ENCODE measurements at places on chromosomes 7 and 10.

DNA sequence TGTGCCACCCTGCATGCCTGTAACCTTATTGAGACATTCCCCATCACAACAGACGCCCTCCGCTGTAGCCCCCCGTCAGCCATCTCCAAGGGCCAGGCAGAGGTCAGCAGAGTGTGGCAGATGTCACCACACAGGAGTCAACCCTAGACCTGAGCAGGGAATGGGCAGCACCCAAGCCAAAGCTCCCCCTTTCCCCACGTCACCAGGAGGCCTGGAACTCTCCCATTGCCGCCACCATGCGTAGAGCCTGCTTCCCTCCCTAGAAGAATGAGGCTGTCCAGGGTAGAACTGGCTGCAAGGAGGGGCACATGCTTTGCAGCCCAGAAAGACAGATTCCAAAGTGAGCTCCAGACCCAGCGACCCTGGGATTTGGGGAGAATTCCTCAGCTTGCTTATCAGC is 342.9 kb downstream of the TNS3 start:
- no peak for DNase-seq

- DNase-seq, result no peak
Measured at GRCh38 chr10:97596101-97597082, 6.9 kb downstream of the C10orf62 start.

- no peak for DNase-seq
Measured at GRCh38 chr10:53331460-53331859, 558.9 kb upstream of the MBL2 start.

GRCh38 chr7:80147543-80148391 is 13.1 kb downstream of the GNAI1 start:
- DNase-seq, result no peak

DNA sequence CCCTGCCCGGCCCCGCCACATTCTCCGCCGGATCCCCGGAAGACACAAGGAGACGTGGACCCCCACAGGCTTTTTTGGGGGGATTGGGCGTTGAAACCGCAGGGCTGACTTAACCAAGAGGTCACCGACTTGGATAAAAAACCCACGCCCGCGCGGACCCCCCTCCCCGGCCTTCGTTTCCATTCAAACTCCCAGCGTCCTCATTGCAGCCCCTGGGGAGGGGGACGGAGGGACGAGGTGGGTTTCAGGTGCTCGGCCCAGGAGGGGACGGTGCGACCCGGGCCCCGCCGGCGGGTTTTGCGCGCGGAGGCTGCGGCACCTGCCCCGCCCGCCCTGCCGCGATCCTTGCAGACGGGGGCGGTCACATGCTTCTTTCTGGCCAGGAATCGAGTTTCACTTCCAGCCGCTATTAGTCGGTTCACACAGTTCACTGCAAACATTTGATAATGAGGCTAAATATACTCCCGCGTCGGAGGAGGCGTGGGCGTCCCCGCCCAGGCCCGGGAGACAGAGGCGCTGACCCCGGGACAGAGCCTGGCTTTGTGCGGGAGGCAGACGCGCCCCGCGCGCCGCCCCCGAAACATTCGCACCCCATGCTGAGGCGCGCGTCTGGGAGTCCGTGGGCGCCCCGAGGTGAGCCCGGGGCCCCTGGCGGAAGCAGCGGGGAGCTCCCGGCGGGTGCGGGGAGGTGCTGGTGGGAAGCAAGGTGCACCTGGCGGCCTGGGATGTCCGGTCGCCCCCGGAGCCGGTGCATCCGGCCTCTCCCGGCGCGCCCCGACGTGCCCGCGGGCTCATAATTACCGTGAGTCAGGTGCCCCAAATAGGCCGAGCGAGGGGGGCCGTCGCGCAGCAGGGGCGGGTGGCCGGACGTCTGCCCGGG is 2.7 kb upstream of the PDGFA start:
- DNase-seq, result peak; percentile 51

DNA sequence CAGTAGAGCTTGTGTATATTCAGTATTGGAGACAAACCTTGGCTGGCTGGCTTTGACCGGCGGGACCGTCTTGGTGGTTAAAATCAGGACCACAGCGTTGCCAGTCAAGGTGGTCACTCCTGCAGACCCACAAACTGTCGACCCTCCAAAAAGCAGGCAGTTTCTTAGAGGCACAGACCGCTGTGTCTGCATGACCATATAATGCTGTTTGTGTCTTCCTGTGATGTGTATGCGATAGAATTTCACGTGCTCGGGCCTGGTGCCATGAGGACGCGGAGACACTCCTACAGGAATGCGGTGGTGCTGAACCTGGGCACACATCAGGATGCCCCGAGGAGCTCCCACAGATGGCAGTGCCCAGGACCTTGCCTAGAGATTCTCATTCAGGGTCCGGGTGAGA is 34.8 kb downstream of the BNIP3 start:
- DNase-seq, result no peak

GRCh38 chr7:137727413-137727812 is 119.4 kb downstream of the DGKI start:
- no peak for DNase-seq
